Type B pancreatic cell (in vitro differentiated cells): ENCODE measurements at places on chromosomes 4 and X. TPM values are rescaled to one million over a fixed set of nuclear protein-coding genes. Genes with fewer than 3 reads are reported as not detected.

SSR4 gene
- total RNA-seq, result 271 and 390 TPM in 2 replicates

MCF2 gene
- total RNA-seq, result 0.22 and 0.50 TPM in 2 replicates

VSIG4 gene
- total RNA-seq, result not detected in 2 replicates

GSX2 gene
- total RNA-seq, result 5.6 TPM in 1 of 2 replicates, not detected in the other

MGST2 gene
- total RNA-seq, result 43.2 and 63.3 TPM in 2 replicates

IDS gene
- total RNA-seq, result 46.8 and 173 TPM in 2 replicates

GATA1 gene
- total RNA-seq, result not detected in 2 replicates

LRRC66 gene
- 1.1 and 3.3 TPM in 2 replicates for total RNA-seq

CC2D2A gene
- total RNA-seq, result 21.6 and 27.8 TPM in 2 replicates

UGDH gene
- total RNA-seq, result 124 and 128 TPM in 2 replicates

MGAT4D gene
- total RNA-seq, result not detected in 2 replicates

MXRA5 gene
- 38.3 and 109 TPM in 2 replicates for total RNA-seq

CASP3 gene
- 38.9 and 40.8 TPM in 2 replicates for total RNA-seq

TREX2 gene
- 0.72 and 1.3 TPM in 2 replicates for total RNA-seq

LINC00632 gene
- 107 and 393 TPM in 2 replicates for total RNA-seq

GIMD1 gene
- not detected in 2 replicates for total RNA-seq

IBSP gene
- not detected in 2 replicates for total RNA-seq

RBM46 gene
- total RNA-seq, result 0.24 and 0.57 TPM in 2 replicates

FAT1 gene
- total RNA-seq, result 188 and 197 TPM in 2 replicates

TEX13C gene
- total RNA-seq, result not detected in 2 replicates

PGM2 gene
- 37.6 and 51.4 TPM in 2 replicates for total RNA-seq

HSPA4L gene
- total RNA-seq, result 9.7 and 17.2 TPM in 2 replicates

SLC4A4 gene
- 27.2 and 32.0 TPM in 2 replicates for total RNA-seq

GABRB1 gene
- total RNA-seq, result 1.1 and 1.9 TPM in 2 replicates

BTK gene
- total RNA-seq, result 0.34 and 0.38 TPM in 2 replicates

ZMYM3 gene
- total RNA-seq, result 34.9 and 67.8 TPM in 2 replicates

RAB41 gene
- total RNA-seq, result not detected in 2 replicates

ZCCHC18 gene
- total RNA-seq, result 2.6 and 9.0 TPM in 2 replicates

TEC gene
- 1.8 and 3.8 TPM in 2 replicates for total RNA-seq

NALF2 gene
- 1.8 and 3.4 TPM in 2 replicates for total RNA-seq

OTUD6A gene
- total RNA-seq, result not detected in 2 replicates

ENAM gene
- 0.17 and 0.41 TPM in 2 replicates for total RNA-seq

SUPT20HL2 gene
- total RNA-seq, result not detected in 2 replicates

XKRX gene
- 1.7 and 5.0 TPM in 2 replicates for total RNA-seq

GPR143 gene
- 4.7 TPM in 2 replicates for total RNA-seq

MYOZ2 gene
- 0.12 TPM in 1 of 2 replicates, not detected in the other for total RNA-seq

BST1 gene
- 0.89 and 3.4 TPM in 2 replicates for total RNA-seq

NXF2 gene
- total RNA-seq, result not detected in 2 replicates

C4orf46 gene
- 9.2 and 17.5 TPM in 2 replicates for total RNA-seq

ARMCX2 gene
- total RNA-seq, result 50.0 and 86.1 TPM in 2 replicates

KLHL13 gene
- 5.2 and 10.2 TPM in 2 replicates for total RNA-seq

SPATA18 gene
- total RNA-seq, result 17.0 and 40.4 TPM in 2 replicates

FAM149A gene
- 9.3 and 9.9 TPM in 2 replicates for total RNA-seq

CRMP1 gene
- 13.2 and 40.4 TPM in 2 replicates for total RNA-seq

EDNRA gene
- 8.3 and 37.6 TPM in 2 replicates for total RNA-seq

GAGE12J gene
- total RNA-seq, result not detected in 2 replicates

ZCCHC12 gene
- 0.64 and 10.6 TPM in 2 replicates for total RNA-seq

STK32B gene
- total RNA-seq, result 0.98 and 3.0 TPM in 2 replicates

LDOC1 gene
- total RNA-seq, result 48.7 and 52.1 TPM in 2 replicates

TMEM271 gene
- total RNA-seq, result 0.21 and 0.36 TPM in 2 replicates

ARHGAP6 gene
- total RNA-seq, result 8.0 and 10.1 TPM in 2 replicates

SASH3 gene
- not detected in 2 replicates for total RNA-seq

SYNPO2 gene
- 20.1 and 22.9 TPM in 2 replicates for total RNA-seq

FMR1NB gene
- not detected in 2 replicates for total RNA-seq

FAM9A gene
- total RNA-seq, result not detected in 2 replicates

SLC7A11 gene
- total RNA-seq, result 6.3 and 13.7 TPM in 2 replicates
